ENCODE measurements at places on chromosomes 5 and 9.
A peak's percentile ranks its signal among the peaks of the same experiment; 100 is the strongest.

DNA sequence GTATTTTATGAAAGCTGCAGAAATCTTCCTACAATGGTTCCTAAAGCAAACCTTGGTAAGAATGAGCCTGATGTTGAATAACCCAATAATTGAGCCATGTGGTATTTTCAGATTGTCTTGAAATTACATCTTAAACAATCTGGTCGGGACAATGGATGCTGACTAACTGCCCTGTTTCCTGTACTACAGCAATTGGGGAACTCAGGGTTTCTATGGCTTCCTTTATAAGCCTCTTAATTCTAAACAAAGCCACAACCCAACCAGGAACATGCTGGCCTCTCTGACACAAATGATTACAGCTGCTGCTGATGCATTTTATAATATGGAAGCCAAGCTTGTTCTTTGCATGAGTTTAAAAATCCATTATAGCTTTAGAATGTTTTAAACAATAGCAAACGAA is 30.2 kb downstream of the PTPN3 start:
- DNase-seq: no peak

DNA sequence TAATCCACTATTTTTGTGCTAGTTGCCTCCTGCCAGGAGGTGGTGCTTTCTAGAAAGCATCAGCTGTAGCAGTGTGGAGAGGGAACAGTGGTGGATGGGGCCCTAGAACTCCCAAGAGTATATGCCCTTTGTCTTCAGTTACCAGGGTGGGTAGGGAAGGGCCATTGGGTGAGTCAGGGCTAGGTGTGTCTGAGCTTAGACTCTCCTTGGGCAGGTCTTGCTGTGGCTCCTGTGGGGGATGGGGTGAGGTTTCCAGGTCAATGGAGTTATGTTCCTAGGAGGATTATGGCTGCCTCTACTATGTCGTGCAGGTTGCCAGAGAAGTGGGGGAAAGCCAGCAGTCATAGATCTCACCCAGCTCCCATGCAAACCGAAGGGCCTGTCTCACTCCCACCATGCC is 11.3 kb upstream of the ADAMTS12 start:
- no peak for DNase-seq

DNA sequence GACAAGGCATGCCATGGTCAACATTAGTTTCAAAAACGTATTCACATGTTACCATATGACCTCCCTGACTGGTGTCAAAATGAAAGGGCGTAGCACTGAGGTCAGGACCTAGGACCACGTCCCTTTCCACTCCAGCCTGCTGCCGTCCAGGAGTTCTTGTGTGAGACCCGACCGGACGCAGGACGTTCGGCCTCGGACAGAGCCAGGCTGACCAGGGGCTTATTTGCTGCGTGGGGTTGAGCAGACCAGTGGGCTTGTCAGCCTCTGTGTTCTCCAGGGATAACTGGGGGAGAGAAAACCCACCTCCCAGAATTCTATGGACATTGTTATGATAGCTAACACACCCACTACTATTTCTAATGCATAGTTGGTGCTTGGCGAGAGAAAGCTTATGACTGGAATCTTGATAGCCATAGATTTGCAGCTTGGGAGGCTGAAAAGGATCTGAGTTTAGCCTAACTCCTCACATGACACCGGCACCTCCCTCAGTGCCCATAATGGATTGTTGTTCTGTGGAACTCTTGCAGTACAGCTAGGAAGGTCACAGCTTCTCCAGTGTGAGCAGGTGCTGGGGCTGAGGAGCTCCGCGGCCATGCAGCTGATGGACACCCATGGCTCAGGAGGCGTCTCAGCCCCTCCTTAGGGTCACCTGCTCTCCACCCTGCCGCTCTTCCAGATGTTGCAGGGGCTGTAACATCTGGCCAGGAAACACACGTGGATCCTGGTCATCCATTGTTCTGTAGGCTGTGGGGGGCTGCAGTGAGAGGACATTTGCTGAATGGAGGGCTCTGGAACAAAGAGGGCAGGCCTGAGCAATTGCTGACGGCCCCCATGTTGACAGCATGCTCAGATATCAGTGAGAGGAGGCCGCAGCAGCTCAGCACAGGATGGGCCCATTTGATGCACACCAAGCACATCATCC is 368.4 kb downstream of the IRX2 start:
- DNase-seq: no peak

DNA sequence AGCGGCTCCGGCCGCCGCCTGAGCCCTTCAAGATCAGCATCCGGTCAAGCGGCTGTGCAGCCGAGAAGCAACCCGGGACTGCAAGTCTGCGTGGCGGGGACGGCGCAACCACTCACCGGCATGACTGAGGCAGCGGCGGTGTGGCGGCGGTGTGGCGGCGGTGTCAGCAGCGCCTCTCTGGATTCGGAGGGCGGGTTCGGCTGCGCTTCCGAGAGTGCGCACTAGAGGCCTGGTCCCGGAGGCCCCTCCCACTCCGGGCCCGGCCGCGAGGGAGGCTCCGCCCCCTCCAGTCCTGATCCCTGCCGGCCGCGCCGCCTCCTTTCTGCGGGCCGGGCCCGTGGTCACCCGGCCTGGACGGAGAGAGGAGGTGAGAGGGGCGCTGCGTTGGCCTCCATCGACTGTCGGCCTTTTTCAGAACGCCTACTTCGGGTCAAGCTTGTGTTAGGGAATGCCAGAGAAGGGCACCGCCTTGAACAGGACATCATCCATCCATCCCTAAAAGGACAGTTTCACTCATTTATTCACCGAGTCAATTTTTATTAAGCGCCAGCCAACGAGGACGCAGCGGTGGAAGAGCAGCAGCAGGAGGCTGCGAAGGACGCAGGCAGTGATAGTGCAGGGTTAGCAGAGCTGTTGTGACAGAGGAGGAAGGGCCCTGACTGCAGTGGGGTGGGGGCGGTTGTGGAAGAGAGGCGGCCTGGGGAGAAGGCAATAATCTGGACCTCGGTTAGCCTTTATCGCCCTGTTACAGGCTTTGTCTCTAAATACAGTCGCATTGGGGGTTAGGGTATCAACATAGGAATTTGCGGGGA is at the start of gene ATOX1:
TSS of gene ATOX1 (minus strand) at position 202 of the 812 bp plus-strand sequence. CDS start at position 122, 80 bp downstream.
- DNase-seq: peak; percentile 89

- DNase-seq: no peak
These were observed 31.8 kb downstream of the SLC38A9 start for GRCh38 chr5:55680353-55680752.

GRCh38 chr9:98607787-98608186 is 100.9 kb downstream of the GABBR2 start:
- DNase-seq: no peak

GRCh38 chr9:93964685-93965084 is 9.5 kb upstream of the BARX1 start:
- no peak for DNase-seq

GRCh38 chr5:96381526-96381925 is 51.5 kb downstream of the PCSK1 start:
- peak; percentile 10 for DNase-seq

DNA sequence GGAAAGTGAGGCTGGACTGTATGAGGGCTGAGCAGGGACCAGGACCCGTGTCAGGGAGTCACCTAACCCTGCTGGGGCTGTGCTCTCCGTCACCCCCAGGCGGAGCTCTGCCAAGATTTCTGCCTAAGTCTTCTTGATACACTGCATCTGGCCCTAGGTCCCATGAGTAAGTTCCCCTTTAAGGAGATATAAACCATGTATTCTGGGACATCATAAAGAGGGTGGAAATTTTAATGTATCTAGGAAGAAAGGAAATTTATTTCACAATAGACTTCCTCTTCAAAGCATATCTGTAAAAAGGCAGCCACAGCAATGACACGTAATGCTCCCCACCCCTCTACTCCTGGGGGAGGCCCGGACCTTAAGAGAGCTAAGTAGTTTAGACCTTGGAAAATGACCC is 183.4 kb downstream of the FBXL7 start:
- DNase-seq: no peak

- peak; percentile 8 for DNase-seq
These were observed 27.1 kb upstream of the BASP1 start for GRCh38 chr5:17190242-17190778.

DNA sequence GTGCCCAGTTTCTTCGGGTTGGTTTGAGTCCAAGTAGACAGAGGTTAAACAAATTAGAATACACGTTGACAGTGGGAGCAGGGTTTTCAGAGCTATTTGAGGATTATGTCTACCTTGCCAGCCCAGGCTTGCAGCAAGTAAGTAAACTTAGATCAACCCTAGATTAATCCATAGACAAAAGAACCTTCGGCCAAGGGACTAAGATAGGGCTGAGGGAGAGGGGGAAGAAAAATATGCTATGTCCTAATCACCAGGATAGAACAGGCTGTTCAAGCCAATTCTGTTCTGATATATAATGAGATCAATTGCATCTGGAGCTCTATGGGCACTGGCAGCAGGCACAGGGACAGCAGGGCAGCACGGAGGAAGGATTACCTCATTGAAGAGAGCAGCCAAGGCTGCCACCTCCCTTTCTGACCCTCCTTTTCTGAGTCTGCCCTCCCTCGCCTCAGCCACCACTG is 377.7 kb downstream of the PIK3R1 start:
- no peak for DNase-seq

DNA sequence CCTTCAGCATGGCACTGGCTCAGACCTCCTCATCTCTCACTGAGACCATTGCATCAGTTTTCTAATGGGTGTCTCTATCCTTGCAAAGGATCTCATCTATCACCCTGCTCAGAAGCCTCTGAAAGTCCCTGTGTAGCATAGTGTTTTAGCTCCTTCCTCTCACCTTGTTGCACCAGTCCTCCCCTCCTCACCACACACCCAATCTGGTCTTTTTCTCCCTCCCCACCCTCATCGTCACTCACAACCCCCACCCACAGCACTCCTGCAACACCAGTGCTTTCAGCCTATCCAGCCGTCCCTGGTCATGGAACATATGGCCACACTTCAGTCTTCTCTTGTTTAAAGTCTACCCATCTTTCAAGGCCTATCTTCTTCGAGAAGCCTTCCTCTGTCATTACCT is 74.5 kb downstream of the ANGPTL2 start:
- DNase-seq: no peak

DNA sequence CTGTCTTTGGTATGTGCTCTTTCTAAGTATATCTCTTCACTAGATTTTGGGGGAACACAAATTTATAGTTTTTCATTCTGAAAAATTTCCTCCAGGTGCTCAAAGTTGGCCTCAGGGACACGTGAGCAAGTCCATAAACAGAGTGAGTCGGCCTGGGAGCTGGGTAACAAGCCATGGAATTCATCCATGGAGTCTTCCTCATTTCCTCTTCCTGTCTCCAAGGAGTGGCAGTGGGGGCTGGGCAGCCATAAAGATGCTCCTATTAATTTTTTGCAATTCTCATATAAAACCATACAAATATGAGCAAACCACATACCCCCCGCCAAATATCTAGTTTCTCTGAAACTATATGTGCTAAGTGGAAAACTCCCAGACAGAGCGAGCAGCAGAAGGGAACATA is 136.6 kb upstream of the OTULINL start:
- no peak for DNase-seq

- no peak for DNase-seq
These were observed 80.9 kb downstream of the MARCHF3 start for GRCh38 chr5:126949475-126949874.

DNA sequence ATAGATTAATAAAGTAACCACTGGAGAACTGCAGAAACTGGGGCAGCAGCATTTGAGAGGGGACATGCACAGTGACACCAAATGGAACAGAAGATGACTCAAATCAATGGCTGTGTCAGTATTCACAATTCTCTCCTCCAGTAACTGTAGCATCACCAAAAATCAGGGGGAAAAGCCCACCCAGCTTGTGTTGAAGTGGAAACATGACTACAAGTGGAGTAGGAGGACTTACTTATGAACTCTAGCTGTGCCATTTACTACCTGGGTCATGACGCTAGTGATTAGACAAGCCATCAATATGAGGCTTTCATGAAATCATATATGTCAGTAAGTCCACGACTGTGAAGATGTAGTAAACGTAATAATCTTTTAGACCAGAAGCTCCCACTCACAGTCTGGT is 199.8 kb upstream of the PTGER4 start:
- no peak for DNase-seq

DNA sequence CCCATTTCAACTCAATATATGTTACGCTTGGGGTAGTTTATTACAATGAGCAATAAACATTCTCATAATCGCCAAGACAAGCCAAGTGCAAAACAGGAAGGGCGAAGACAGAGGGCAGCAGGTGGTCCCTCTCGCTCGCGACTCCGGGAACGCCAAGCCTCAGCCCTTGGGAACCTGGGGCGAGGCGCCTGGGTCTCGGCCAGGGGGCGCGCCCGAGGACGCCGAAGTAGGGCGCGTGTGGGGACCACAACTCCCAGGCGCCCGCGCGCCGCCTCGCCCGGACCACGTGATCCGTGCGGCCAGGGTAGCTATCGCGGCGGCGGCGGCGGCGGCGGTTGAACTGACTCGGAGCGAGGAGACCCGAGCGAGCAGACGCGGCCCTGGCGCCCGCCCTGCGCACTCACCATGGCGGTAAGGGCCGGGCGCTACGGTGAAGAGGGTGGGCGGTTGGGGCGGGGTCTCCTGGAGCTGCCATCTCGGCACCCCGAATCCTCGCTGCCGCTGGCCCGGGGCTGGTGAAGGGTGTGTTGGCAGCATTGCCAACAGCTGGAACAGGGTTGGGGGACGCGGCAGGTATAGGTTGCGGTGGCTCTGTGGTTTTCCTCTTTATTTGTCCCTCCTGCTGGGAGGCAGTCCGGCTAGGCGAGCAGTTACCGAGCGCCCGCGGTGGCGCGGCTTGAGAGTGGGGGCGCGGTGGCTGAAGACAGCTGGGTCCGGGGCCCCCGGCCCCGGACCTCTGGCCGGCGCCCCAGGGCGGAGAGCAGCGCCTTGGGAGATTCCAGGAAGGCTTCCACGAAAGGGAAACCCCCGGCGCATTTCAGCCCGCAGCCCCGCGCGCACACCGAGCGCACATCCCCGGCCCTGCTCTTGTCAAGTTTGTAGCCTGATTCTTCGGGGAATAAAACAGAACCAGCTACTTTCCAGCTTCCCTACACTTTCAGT is at the start of gene SLC31A2:
TSS of gene SLC31A2 (plus strand) at position 338 of the 942 bp plus-strand sequence. CDS start at position 406, 68 bp downstream.
- DNase-seq: peak; percentile 89

DNA sequence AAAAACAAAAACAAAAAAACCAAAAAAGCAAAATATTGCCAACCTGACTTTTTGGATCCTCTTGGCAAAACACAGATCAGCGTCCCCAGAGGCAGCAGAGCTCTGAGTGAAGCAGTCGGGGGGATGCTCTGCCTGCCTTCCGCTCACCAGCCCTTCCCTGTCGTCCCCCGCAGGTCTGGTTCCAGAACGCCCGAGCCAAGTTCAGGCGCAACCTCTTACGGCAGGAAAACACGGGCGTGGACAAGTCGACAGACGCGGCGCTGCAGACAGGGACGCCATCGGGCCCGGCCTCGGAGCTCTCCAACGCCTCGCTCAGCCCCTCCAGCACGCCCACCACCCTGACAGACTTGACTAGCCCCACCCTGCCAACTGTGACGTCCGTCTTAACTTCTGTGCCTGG is 20.7 kb downstream of the LHX2 start:
- DNase-seq: no peak

GRCh38 chr5:95959051-95959887 is 2.4 kb downstream of the ELL2 start:
- no peak for DNase-seq

DNA sequence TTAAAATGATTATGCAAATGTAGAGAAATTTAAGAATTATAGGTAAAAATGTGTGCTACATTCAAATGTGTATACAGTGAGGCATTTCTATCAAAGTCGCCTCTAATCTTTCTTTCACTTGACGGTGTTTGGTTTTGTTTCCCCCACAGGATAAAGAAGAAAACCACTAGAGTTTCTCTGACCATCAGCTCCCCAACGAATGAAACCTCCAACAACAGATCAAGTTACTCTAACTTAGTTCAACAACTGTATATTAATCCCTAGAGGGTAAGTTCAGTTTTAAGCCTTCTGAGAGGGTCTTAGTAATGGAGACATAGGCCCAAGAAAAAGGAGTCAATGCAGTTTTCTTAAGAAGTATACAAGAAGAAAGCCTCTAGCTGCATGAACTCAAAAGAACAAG is 11.5 kb upstream of the MYOT start:
- no peak for DNase-seq

GRCh38 chr9:135955934-135956801 is 5.0 kb downstream of the UBAC1 start:
- DNase-seq: no peak
